NCI-H510A treated with DMSO at 0.1 percent for 48 hours (cell line): ENCODE measurements at places on chromosomes 4 and X.

GRCh38 chr4:114108869-114109268 lies 129.4 kb upstream of the ARSJ start:
- no peak for DNase-seq

- no peak for DNase-seq
Observed at GRCh38 chr4:112593438-112594133, 43.1 kb downstream of the ZGRF1 start.

DNA sequence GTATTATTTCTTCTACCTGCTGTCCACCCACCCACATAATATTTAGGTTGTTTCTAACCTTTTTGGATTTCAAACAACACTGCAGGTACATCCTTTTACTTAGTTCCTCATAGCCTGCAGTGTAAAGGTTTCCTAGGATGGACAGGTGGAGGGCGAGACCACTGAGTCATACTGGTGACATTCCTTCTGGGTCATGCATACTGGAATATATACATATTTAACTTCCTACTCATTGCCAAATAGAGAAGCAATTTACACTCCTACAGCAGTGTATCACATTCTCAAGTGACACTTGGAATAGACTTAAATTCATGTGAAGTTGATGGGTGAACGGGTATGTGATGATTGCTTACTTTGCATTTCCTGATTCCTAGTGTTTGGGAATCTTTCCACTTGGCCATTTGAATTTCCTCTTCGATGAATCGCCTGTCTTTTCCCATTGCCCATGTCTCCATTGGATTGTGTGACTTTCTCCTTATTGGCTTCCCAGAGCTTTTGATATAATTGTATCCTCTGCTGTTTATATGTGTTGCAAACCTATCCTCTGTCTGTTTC lies 8.2 kb upstream of the PPP2R2C start:
- no peak for DNase-seq

DNA sequence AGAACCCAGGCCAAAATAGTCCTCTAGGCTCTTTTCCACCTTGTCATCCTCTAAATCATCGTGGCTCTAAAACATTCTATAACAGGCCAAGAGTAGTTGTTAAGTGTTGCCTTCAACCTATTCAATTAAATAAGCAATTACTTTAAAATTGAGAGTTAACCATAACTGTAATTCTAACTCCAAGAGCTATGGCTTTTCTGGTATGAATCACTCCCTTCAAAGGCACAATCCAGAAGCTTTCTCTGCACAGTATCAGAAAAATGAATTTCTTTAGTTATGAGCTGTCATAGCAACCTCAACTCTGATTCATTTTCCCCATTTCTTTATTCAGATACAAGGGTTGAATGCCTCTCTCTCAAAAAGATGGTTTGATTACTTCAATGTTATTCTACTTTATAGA lies 21.7 kb downstream of the INPP4B start:
- DNase-seq: no peak

DNA sequence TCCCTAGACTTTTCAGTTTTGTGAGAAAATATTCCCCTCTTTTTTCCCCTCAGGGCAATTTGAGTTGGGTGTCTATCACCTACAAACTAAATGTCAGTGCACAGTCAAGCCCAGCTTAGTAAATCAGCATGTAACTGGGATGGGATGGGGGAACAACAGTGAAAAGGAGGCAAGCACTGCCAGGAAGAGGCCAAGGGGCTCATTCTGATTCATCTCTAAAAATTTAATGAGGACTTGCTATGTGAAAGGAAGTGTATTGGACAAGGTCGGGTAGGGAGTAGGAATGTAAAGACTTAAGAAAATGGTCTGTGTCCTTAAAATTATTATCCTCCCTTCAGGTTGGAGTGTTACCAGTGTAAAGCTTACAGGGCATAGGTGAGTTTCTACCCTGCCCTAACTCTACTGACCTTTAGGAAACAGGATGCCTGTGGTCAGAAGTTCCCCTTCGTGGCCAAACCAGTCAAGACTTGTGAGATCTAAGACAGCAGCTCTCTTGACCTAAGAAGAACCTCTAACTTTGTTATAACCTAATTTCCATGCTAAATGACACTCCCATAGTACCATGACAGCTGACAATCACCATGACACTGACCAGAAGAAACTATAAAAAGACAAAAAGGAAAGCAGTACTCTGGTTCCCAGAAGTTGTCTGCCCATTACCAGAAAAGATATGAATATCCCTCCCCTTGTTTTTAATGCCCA lies 194.4 kb upstream of the LDB2 start:
- no peak for DNase-seq

GRCh38 chr4:76881375-76881774 lies 16.6 kb downstream of the SOWAHB start:
- DNase-seq: peak; percentile 93

DNA sequence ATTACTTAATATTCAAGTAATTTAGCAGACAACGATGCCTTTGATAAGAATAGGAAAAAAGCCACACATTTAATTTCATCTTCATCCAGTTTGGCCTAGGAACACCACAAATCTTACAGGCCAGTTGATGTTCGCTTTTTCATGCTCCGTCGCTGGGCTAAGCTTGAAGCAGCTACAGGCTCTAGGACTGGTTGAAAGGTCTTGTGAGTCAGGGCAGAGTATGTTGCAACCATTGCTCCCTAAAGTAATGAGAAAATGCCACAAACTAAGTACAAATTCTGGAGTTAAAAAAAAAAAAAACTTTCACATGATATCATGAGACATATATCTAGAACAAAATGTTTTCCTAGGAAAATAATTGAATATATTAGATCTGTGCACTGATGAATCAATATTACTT lies 123.8 kb downstream of the RPS6KA6 start:
- peak; percentile 28 for DNase-seq

DNA sequence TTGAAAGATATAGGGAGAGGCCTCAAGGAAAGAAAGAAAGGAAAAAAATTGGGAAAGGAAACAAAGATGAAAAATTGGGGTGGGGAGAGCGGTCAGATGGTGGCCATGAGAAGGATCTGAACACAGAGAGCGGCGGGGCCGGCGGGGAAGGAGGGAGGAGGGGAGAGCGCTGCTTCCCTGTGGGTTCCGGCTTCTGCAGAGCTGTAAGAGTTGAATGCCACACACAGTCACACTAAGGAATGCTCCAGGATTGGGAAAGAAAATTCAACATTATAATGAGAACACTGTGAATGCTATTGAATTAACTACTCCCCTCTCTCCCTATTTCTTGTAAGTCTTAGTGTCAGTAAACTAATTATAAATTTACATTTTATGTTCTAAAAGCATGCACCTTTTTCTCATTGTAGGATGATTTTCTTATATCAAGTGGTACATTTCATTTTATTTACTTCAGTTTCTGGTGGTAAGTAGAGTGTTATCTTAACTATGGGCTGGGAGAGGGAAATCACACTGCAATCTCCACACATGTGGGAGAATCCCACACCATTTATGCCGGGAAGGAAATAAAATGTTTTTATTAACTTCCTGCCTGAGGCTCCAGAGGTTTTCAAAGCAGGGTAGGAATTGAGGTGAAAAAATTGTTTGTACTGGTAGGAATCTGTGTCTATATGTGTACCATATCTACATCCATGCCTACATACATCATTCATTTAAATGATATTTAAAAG lies 904 bp downstream of the F11 start:
- DNase-seq: no peak

DNA sequence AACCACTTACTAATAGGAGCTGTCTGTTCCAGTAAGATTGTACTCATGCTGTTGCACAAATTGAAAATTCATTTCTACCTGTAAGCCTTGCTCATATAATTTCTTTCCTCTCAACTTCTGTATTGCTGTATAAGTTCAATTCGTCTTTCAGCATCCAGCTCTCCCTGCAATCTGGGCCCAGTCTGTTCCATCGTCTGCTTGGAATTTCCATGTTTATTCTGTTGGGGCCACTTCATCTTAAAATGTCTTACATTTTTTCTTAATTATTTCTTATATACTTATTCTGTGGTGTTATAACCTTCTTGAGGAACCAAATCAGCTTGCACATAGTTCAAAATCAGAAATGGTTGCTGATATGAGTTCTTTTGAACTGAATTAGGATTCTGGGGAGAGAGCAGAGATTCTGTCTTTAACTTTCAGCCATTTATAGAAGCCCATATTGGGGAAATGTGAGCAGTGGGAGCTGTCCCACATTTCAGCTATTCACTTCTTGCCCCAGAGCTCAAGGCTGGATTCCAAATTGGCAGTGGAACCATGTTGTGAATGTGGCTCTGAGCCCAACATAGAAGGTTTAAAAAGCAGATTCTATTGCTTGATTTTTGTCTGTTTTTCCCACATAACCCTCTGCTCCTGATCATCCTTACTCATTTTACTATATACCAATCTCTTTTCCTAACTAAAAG lies 291.9 kb downstream of the BMPR1B start:
- DNase-seq: no peak

GRCh38 chrX:105488716-105489115 lies 268.2 kb upstream of the TEX13A start:
- no peak for DNase-seq

DNA sequence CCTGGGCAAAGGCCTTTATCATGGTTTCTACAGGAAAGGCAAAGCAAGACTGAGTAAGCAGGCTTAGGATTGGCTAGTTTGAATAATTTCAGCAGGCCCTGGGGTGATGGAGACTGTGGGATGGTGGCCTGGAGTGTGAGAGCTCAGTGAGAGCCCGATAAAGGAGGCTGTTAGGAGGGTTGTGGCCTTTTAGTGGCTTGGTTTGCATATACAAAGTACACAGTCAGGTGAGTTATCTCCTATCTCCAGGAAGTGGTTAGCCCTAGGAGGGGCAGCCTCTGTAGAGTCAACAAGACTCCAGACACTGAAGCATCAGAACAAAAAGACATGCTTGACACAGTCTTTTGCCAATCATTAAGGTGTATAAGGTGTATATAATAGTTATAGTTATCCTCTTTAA lies 157.2 kb downstream of the CFAP299 start:
- peak; percentile 5 for DNase-seq

- DNase-seq: no peak
Observed at GRCh38 chr4:108375434-108375833, 206.7 kb upstream of the LEF1 start.

DNA sequence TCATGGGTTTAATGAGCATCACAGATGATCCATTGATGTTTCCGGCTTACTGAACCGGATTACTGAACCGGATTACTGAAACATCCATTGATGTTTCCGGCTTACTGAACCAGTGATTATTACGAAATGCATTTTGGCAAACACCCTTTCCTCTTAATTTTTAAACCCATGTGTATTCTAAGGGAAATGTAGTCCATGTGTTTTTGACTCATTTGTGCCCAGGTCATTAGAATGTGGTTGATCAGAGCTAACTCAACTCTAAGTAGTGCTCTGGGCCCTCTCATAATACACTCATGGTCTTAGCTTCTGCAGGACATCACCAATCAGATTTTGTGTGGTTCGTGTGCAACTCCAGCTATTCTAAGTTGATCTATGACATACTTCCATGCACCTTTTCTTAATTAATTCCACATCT lies 141.6 kb downstream of the SPATA18 start:
- no peak for DNase-seq

DNA sequence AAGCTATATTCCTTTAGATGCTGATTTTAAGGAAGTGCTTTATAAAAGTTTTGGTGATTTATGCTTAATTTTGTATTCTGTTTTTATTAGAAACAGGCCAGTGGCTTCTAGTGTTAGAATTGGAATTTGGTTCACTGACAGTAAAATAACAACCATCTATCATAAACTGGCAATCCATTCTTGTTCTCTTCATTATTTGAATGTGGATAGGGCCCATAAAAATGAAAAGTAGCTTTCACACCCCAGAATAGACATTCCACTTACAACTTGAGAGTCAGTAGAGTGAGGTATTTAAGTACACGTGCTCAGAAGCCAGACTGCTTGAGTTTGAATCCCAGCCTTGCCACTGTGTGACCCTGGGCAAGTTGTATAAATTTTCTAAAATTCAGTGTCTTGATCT lies 232.4 kb upstream of the CTSO start:
- no peak for DNase-seq

GRCh38 chr4:94446386-94446785 lies 5.4 kb upstream of the PDLIM5 start:
- no peak for DNase-seq
